ENCODE measurements at places on chromosomes 12 and 14. TPM values are rescaled to one million over a fixed set of nuclear protein-coding genes. Genes with fewer than 3 reads are reported as not detected.

- DNase-seq: no peak
Measured at GRCh38 chr12:52053536-52054209, 2.4 kb downstream of the NR4A1 start.

DNA sequence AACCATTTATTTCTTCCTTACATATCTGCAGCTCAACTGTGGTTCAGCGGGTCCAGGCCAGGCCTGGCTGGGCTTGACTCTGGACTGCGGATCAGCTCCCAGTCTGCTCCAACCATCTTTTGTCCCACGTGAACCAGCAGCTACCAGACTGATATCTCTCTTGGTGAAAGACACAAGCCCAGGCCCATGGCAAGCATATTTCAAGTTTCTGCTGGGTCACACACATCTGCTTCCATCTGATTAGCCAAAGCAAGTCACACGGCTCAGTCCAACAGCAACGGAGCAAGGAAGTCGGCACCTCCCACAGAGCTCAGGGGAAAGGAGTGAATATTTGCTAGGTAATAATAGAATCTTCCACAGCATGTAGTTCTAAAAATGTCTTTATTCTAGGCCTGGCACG, 24.7 kb upstream of the MARK3 start:
- DNase-seq: no peak

DNA sequence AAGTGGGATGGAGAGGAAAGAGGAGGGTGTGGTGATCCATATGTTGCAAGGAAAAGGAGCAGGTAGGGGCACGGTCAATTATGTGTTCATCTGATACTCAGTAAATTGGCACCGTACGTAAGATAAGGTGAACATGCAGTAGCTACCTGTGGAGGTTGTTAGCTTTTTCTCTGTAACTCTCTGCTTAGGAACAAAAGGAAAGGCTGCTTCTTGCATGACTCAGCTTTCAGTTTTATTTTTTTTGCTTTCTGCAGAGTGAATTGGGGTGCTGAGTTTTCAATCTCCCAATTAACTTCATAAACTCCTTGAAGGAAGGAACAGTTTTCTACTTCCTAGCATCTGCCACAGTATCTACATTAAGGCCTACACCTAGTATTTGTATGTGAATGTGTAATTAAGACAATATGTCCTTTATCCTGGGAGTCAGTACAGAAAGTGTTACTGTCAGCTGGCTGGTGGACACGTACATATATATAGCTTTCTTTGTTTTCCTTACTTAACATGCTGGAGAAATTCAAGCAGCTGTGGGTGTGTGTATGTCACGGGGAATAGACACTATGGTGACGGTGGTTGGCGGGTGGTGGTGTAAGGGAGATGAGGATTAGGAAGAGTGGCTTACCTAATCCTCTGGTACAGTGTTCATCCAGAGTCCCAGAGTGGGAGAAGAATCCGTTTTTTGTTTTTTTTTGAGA, 40.1 kb upstream of the WNK1 start:
- DNase-seq: no peak

- no peak for DNase-seq
Measured at GRCh38 chr14:105192866-105193731, 12.0 kb upstream of the NUDT14 start.

DNA sequence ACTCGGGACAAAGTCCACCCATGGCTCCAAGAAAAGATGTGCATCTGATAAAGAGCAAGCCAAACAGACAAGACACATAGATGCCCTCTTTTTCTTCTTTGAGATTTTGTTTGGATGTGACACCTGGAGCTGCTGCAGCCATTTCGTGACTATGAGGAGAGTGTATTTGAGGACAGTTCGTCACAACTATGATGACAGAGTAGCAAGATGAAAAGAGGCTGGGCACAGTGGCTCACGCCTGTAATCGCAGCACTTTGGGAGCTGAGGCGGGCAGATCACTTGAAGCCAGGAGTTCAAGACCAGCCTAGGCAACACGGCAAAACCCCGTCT, 21.5 kb downstream of the LGMN start:
- no peak for DNase-seq

DNA sequence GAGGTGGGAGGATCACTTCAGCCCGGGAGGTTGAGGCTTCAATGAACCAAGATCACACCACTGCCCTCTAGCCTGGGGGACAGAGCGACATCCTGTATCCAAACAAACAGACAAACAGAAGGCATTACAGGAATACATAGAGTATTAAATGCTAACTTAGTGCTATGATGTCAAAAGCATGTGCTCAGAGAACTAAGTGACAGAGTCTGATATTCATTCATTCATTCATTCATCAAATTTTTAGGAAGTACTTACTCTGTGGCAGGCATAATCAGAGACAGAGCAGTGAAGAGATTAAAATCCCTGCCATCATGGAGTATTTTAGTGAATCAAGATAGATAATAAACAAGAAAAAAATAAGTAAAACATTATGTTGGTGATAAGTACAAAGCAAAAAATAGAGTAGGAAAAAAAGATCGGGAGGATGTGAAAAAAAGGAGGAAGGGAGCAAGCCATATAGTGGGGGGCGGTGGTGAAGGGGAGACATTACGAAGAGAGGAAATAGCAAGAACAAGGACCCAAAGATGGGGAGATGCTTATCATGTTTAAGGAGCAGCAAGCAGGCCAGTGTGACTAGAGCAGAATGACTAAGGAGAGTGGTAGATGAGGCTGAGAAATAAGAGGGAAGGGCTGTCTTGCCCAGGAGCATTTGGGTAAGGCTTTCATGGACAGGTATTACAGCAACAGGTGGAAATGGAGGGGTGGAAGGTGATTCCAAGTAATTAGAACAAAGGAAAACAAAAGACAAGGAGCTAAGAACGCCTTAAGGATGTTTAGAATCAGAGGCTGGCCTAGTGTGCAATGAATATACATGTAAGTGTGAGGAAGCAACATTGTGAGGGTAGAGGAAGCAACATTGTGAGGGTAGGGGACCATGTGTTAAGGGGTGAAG, 2.8 kb downstream of the MAP4K5 start:
- DNase-seq: no peak

DNA sequence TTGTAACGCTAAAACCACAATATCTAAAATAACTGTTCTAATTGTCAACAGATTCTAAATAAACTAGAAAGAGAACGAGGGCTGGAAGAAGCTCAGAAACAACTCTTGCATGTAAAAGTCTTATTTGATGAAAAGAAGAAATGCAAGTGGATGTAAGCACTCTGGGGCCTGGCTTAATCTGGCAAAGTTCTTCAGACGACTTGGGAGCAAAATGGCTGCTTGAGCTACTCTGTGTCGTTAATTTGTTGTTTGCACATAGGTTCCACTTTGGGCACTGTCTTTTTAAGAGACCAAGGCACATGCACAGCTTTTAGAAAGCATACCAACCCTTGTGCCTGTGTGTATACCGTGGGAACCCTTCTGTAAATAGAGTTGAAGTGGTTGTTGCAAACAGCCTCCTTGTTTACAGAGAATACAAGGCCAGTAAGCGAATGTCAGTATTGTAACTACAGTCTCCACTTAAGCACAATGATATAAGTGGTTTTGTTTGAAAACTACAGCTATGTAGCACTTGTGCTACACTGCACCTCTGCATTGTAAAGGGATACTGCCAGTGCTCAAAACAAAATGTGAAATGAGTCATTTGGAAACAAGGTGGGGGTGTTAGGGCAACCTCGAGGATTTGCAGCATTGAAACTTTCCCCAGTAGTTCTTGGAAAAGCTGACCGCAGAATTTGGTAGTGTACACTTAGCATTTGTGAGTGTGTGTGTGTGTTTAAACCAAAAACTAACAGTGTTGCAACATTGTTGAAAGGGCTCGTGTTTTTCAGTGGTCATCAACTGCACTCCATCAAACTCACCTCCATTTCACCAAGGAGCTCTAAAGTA, 154.3 kb downstream of the CEP83 start:
- no peak for DNase-seq

- DNase-seq: no peak
Measured at GRCh38 chr12:58408516-58408915, 467.1 kb downstream of the ATP23 start.

SLC22A17 gene
- 47.8 TPM for total RNA-seq

All from aorta (tissue), 5 donors.